ENCODE measurements at places on chromosomes 12 and 14. TPM values are rescaled to one million over a fixed set of nuclear protein-coding genes. Genes with fewer than 3 reads are reported as not detected.

- DNase-seq, result no peak
These were observed 214.2 kb downstream of the SUDS3 start for GRCh38 chr12:118590406-118591150.

DNA sequence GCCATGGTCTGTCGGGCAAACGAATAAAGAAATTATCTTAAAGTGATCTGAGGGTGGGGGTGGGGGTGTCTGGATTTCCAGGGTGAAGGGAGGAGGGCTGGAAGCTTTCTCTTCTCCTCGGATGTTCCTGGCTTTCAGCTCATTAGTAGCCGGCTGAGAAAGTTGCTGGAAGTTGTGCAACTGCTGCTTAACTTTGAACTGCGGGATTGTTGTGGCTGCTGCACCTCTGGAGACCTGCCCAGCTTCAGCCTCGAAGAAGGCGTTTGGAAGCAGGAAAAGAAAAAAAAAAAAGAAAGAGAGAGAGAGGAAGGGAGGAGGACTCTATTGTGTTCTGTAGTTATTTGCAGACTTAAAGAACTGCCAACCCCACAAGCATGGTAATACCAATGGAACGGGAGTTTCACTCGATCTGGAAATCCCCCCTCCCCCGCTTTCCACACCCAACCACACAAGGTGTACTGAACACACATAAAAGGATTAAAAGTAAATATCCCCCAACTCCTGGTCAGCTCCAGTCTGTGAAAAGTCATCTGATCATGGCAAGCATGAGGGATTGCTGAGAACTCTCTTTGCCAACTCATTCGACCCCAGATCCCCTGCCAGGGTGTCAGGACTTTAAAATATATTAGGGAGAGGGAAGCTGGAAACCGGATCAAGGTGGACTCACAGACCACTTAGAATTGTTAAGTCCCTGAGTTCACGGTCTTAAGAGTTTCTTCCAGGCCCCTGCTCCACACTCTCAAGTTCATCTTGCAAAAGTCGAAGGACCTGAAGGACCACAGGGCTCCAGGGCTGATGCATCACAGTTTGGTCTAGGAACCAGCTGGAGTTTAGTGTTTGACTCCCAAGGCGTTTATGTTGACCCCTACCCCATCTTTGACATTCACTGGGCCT is at the start of gene RASSF9:
Gene RASSF9, minus strand, starts transcription at position 213 of the 894 bp plus-strand sequence. Its CDS starts 208 bp downstream, at position 5.
- peak; percentile 43 for DNase-seq

The LIN7A gene
- polyA plus RNA-seq, result 9.1 TPM

- no peak for DNase-seq
These were observed 484.3 kb downstream of the NAV3 start for GRCh38 chr12:78315028-78315427.

DNA sequence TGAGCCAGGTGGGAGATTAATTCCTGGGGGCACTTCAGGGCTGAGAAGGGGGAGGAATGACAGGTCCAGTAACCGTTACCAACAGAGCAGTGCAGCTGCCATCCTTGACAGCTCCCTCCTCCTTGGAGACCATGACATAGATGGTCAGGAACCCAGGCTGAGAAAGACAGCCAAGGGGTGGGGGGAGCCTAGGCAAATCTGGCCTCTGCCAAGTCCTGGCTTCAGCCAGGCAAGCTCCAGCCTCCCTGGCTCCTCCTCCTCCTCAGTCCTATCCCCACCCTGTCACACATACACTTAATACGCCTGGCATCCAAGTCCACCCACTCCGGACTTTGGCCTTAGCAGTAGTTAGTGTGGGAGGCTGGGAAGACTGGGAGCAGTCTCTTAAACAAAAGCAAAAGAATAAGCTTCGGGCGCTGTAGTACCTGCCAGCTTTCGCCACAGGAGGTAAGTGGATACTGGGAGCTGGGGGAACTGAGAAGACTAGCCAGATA is at the start of gene RDH5:
Gene RDH5, plus strand, starts transcription at position 323 of the 494 bp plus-strand sequence. CDS start 792 bp downstream, outside the sequence.
- DNase-seq, result peak; percentile 89

- peak; percentile 64 for DNase-seq
These were observed 290.2 kb downstream of the PRKD1 start for GRCh38 chr14:29637411-29637810.

DNA sequence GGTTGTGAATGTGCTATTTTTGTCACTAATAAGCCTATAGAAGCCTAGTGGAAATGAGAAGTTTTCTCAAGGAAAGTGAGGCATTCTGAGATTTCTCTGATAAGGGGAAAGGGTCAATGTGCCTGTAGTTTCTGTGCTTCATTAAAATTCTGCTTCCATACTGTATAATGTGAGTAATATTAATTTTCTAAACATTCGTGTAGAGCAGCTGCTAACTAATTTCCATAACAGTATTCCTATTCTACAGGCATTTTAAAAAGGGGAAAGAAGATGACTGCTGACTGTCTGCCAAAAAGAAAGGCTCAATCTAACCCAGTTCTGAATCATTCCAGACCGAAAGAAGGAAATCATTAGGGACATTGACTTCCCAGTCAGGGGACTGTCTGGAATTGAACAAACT is 293.3 kb upstream of the TMPO start:
- no peak for DNase-seq

GRCh38 chr14:88683119-88683518 is 109.6 kb downstream of the EML5 start:
- no peak for DNase-seq

DNA sequence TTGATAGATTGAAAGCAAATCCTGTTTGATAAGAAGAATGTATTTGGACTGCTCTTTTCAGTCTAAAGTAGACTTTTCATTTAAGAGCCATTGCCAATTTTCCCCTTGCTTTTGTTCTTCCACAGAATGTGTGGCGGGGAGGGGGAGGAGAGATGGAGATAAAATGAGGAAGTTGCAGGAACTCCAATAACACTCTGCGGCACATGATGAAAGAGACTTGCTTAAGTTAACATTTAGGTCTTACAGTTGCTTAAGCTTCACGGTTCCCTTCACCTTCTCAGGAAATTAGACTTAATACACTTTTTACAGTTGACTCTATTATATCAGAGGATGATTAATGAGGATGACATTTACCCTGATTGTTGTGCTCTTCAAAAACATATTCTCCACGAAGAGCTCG is 537.3 kb downstream of the TMTC2 start:
- no peak for DNase-seq

DNA sequence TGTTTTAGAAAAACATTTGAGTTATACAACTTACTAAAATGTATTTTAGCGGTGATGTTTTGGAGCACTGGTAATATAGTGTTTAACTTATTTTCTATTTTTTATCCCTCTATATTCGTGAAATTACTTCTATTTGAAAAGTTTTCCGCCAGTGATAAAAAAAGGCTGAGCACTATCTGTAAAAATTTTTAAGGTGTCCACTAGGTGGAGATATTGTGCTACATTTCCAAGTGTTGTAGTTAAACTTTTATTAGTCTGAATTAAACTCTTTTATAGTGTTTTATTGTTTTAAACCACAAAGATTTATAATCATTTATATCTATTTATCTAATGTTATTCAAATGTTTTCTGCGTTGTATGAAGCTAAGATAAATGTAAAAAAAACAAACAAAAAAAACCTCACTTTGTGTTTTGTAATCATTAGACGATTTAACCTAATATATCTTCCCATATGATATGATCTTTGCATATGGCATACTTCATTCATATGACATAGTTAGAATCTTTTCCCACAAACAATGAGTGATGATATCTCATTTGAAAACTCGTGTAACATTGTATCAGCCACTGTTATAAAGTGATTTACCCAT is 11.8 kb downstream of the ALG10B start:
- DNase-seq, result peak; percentile 33

GRCh38 chr14:95964901-95965300 is 74.3 kb upstream of the C14orf132 start:
- DNase-seq, result no peak

The TRHDE gene
- polyA plus RNA-seq, result 25.4 TPM

The MAP3K9 gene
- polyA plus RNA-seq, result 0.17 TPM

DNA sequence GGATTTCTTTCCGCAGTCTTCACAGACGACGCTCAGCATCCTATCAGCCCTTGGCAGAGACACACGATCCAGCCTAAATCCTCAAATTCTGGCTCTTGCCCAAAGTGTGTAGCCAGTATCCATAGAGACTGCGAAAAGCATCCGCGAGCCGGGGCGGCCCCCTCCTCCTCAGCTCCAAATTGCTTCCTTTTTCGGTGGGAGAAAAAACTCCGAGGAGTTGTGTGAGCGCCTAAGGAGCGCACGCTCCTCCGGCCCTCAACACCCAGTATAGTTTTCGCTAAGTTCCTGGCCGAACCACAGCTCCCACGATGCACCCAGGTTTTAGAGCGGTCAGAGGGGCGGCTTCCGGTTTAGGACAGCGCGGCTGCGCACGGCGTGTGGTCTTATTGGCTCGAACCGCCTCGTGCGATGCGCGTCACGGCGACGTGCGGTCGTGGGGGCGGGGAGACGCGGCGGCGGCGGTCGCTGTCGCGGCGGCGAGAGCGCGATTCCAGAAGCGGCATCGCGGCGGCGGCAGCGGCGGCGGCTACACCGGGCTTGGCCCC is at the start of gene ADIPOR2:
Gene ADIPOR2, plus strand, starts transcription at position 493 of the 545 bp plus-strand sequence. CDS start 63,274 bp downstream, outside the sequence.
- DNase-seq, result peak; percentile 96

GRCh38 chr12:45553204-45553603 is 176.3 kb upstream of the ARID2 start:
- peak; percentile 6 for DNase-seq

- peak; percentile 3 for DNase-seq
These were observed 53.7 kb upstream of the INSM2 start for GRCh38 chr14:35480119-35480769.

GRCh38 chr14:89542786-89543424 is 125.9 kb upstream of the FOXN3 start:
- DNase-seq, result no peak

The SAMD15 gene
- 0.68 TPM for polyA plus RNA-seq

GRCh38 chr12:107567876-107568619 is 117.6 kb upstream of the PWP1 start:
- no peak for DNase-seq

- DNase-seq, result no peak
These were observed 71.1 kb downstream of the EGLN3 start for GRCh38 chr14:33879684-33880286.

The FLRT2 gene
- polyA plus RNA-seq, result 10.2 TPM

- peak; percentile 49 for DNase-seq
These were observed 511 bp downstream of the ANO6 start for GRCh38 chr12:45216230-45216982.

The HCAR3 gene
- polyA plus RNA-seq, result not detected

GRCh38 chr12:76915361-76916169 is 36.7 kb upstream of the CSRP2 start:
- DNase-seq, result no peak

DNA sequence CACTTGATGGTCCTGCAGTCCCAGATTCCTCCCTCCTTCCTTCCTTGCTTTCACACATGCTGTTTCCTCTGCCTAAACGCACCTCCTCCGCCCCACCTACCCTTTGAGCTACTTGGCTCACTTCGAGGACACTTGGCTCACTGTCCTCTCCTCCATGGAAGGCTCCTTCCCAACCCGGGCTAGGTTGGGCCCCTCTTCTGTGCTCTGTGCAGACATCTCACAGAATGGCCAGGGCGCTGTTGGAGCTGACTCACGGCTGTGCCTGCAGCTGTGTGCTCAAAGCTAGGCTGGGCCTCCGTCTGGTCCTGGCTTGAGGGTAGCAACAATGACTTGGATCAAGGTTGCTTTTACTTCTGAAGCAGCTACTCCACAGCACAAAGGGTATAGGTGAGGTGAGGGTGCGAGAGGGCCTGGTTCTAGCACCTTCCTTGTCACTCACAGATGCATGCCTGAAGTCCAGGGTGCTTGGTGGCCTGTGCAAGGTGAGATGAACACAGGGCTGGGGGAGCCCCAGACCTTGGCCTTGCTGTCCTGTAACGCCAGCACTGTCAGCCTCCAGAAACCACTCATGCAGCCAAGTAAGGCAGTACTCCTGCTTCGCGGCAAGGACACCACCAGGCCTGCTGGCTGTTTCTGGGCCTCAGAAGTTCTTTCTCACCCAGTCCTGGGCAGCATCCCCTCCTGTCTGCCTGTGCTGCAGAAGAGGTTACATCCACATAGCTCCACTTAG is 61.8 kb downstream of the GALNT16 start:
- DNase-seq, result no peak

- no peak for DNase-seq
These were observed 21.2 kb upstream of the NINJ2 start for GRCh38 chr12:684416-684815.

The OR6J1 gene
- not detected for polyA plus RNA-seq

DNA sequence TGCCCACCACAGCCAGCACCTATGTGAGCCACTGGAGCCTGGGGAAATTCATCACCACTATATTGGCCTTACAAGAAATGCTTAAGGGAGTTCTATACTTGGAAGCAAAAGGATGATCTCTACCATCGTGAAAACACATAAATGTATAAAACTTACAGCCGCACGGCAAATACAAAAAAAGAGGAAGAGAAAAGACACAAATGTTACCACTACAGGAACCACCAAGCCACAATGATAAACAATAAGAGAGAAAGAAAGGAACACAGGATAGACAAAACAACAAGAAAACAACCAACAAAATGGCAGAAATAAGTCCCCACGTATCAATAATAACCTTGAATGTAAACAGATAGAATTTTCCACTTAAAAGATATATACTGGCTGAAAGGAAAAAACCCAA is 267.5 kb downstream of the TMEM121 start:
- DNase-seq, result no peak

DNA sequence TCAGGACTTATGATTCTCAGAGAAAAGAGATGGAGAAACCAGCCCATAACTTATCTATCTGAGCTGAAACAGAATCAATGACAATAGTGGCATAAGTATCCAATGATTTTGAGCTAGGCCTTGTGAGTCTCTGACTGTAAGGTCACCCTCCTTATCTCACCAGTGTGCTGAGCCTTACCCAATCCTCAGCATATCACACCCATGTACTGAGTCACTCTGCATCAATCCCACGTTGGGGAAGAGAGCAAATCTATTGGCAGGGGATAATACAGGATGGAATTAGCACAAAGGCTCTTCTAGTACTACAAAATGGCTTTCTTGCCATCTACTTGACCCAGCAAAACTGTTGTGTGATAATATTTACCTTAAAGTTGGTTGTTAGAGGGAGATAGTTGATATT is 997.8 kb downstream of the NRXN3 start:
- peak; percentile 43 for DNase-seq

The SIX6 gene
- polyA plus RNA-seq, result not detected

Measured in IMR-90 (cell line).